ENCODE measurements at places on chromosomes 7 and 10.

GRCh38 chr10:92238586-92239098 lies 52.2 kb downstream of the CPEB3 start:
- no peak for DNase-seq

- no peak for DNase-seq
Observed at GRCh38 chr7:150556521-150557138, 10.6 kb upstream of the GIMAP4 start.

GRCh38 chr10:52332815-52333214 lies 18.7 kb downstream of the DKK1 start:
- DNase-seq = no peak

DNA sequence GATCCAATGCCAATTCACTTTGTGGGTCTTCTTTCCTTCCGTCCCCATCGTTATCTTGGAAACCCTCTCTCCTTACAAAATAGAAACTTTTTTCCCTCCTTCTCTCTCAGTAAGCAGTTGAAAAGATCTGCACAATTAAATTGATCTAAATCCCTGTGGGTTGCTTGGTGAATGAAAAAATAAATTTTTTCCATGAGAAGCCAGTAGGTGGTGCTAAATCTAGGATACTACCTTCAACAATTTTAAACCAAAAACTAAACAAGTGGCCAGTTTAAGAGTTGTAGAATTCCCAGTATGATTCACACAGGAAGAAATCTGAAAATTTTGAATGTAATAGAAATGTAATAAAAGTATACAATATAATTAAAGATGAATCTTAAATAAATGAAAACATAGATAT lies 990.3 kb upstream of the ZNF722 start:
- DNase-seq = no peak

DNA sequence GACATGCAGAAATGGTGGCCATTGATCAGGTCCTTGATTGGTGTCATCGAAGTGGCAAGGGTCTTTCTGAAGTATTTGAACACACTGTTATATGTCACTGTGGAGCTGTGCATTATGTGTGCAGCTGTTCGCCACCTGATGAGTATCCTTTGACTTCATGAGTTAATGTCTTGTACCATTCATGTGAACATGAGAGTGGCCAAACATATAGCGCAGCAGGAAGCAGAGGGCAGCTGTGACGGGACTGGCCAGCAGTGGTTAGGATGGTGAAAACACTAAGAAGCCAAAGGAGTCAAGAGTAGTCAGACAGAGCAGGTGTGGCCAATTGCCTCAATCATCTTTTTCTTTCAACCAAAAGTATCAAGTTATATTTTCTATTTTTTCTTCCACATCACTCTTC lies 167.4 kb downstream of the IMMP2L start:
- no peak for DNase-seq

DNA sequence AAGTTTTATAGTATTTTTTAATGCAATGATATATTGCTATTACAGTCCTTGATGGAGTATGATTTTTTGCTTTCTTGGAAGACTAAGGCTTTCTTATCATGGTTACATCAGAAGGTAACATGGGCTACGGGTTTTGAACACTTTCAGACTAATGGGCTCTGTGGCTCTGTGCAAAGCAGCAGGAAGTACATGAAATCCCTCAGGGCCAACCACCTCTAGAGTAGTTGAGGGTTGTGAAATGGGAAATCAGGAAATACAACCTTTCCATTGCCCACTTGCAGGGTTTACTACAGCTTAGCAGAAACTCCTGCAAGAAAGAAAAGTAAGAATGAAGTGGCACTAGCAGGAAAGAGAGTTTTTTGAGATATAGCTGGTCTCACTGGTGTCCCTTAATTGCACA lies 853.5 kb downstream of the KCNMA1 start:
- no peak for DNase-seq

GRCh38 chr7:109282726-109283125 lies 713.1 kb downstream of the DNAJB9 start:
- DNase-seq = no peak

- DNase-seq = no peak
Observed at GRCh38 chr7:111081546-111082267, 9.2 kb upstream of the LRRN3 start.

- no peak for DNase-seq
Observed at GRCh38 chr7:36682102-36682501, 42.2 kb downstream of the AOAH start.

DNA sequence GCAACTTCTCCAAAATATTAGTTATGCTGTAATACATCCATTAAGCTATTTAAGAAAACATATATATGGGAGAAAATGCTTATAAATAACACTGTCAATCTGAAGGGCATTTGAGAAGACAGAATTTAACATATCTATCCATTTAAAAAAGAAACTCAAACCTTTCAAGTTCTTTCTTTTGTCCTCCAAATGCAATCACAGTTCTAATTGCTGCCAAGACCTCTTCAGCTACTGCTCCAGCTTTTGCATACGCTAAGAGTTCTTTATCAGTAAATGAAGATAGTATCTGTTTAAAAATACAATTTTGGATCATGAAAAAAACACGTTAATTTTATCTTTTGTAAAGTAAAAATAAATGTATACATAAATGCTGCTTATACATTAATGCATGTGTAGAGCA lies 39.6 kb downstream of the ABCB1 start:
- no peak for DNase-seq

GRCh38 chr10:83184641-83185040 lies 954.7 kb upstream of the GHITM start:
- no peak for DNase-seq

- no peak for DNase-seq
Observed at GRCh38 chr7:105178177-105178576, 164.2 kb downstream of the KMT2E start.

DNA sequence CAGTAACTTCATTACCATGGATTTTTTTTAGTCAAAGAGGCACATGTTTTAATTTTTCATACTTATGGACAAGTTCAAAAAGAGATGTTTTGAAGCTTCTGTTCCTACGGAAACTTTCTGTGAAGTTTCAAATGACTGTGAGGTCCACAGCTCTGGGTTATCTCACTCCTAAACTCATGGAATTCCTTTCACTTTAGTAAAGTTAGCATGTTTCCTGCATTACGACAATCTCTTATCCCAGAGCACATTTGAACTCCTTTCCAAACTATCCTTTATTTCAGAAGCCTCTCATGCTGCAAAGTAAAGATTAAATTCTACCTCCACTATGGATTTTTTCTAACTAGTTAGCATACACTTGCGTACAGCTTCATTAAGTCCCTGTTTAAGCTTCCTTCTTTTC lies 15.3 kb upstream of the ADD3 start:
- DNase-seq = no peak

GRCh38 chr10:60310740-60311139 lies 78.9 kb downstream of the ANK3 start:
- no peak for DNase-seq

DNA sequence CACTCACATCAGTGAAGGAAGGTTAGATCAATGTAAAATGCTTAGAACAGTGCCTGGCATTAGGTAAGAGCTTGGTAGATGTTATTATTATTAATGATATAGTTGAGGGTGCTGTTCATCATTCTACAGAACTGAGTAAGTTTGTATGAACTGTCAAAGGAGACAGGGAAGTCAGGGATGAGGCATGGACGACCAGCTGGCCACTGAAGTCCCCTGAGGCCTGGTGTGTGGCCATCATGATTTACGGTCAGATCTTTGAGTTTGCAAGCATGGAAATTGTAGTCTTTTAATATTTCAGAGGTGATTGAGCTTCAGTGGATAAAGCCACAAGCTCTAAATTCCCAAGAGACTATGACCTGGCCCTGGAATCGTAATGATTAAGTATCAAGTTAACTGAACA lies 6.9 kb downstream of the ARMC3 start:
- DNase-seq = no peak

DNA sequence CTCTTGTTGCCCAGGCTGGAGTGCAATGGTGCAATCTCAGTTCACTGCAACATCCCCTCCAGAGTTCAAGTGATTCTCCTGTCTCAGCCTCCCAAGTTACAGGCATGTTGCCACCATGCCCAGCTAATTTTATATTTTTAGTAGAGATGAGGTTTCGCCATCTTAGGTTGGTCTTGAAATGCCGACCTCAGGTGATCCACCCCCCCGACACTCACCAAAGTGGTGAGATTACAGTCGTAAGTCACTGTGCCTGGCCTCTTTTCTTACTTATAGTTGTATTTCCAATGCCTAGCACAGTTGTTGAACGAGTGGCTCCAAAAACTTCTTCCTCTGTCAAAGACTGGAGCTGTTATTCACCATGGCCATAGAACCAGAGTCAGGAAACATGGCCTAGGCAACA lies 6.7 kb downstream of the RNF216 start:
- no peak for DNase-seq
